Esophagus squamous epithelium (tissue), 5 donors: ENCODE measurements at places on chromosomes 1 and 21.
A peak's percentile ranks its signal among the peaks of the same experiment; 100 is the strongest.

GRCh38 chr1:75469586-75470173, 141.2 kb downstream of the SLC44A5 start:
- no peak overlapping the region for H3K4me3 ChIP-seq
- no peak overlapping the region for H3K27ac ChIP-seq

DNA sequence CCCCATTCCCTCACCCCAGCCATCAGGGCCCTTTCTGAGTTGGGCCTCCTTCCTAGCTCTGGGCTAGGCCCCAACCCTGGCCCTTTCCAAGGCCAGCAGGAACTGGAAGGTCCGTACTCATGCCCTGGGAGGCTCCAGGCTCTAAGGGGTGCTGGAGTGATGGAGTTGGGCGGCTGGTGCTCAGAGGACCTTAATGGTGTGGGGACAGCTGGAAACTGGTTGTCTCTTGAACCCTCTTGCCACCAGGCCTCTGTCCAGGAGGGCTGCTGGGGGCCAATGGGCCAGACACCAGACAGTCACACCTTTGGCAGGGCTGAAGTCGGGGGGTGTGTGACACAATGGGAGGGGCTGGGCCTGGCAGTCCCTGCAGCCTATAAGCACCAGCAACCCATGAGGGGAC, 9.2 kb upstream of the PADI1 start:
- DNase-seq, result no peak
- no peak overlapping the region for H3K27ac ChIP-seq
- peaks cover 22% of the 10 kb centered on the region for H3K27me3 ChIP-seq
- peaks cover 39% of the 10 kb centered on the region for H3K4me1 ChIP-seq
- H3K36me3 ChIP-seq, result no peaks in the 10 kb centered on the region
- no peak overlapping the region for H3K4me3 ChIP-seq

DNA sequence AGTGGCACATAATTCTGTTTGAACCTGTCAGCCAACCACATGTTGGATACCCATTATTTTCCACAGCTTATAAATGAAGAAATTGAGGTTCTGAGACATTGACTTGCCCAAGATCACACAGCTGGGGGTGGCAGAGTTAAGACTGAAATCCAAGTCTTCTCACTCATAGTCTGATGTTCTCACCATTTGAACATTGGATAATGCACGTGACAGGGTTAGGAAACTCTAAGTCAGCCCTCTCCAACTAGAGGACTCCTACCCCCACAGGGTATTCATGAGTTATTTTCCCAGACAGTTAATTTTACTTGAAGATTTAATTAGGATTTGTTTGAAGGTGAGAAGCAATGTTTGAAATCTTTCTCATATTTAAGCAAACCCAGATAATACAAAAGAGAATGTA, 38.1 kb upstream of the C1orf105 start:
- DNase-seq, result no peak
- no peak overlapping the region for H3K4me3 ChIP-seq
- no peak overlapping the region for H3K27ac ChIP-seq
- H3K36me3 ChIP-seq, result no peaks in the 10 kb centered on the region
- no peaks in the 10 kb centered on the region for H3K27me3 ChIP-seq
- H3K4me1 ChIP-seq, result no peaks in the 10 kb centered on the region

DNA sequence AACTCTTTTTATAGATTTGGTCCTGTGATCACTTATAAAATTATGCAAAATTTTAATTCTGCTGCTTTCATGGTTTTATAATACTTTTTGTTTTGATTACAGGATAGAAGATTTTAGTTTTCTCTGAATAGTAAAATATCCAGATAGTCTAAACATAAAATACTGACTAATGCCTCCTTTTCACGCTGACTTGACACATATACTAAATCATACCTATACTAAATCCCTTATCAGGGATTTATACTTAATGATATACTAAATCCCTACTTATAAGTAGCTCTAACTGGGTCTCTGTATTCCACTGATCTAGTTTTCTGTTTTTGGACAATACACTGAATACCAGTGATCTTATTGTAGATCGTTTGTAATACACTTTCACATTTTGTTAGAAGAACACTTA, 128.0 kb downstream of the USP25 start:
- no peak for DNase-seq
- H3K27ac ChIP-seq, result no peak overlapping the region
- H3K27me3 ChIP-seq, result no peaks in the 10 kb centered on the region
- H3K36me3 ChIP-seq, result no peaks in the 10 kb centered on the region

DNA sequence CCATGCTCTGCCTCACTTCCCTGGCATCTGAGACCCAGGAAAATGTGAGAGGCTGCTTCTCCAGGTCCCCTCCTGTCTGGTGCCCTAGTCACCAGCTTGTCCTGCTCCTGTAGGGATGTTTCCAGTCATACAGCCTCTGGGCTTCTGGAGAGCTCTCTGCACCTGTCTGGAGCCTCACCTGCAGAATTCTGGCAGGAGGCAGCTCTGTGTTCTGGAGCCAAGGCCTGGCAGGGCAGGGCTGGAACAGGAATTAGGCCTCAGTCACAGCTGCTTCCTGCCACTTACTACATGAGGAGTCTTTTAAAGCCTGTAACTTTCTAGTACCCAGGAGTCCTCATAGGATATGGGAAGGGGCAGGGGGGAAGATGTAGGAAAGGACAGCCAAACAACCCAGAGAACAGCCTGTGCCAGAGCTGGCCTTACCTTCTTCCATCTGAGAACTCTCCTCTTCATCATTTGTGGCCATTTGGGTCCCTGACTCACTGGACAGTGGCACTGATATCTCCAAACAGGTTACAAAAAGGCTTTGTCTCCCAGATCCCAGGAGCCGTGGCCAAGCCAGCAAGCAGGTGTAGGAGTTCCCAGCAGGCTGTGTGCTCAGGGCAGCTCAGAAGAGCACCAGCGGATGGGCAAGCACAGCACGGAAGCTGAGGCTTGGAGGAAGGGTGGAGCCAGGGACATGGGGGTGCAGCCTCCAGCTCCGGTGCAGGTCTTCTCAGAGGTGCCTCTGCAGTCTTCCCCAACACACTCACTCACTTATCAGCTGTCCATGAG, 31.4 kb upstream of the ARTN start:
- H3K36me3 ChIP-seq, result no peaks in the 10 kb centered on the region
- no peaks in the 10 kb centered on the region for H3K27me3 ChIP-seq
- no peak overlapping the region for H3K27ac ChIP-seq
- H3K4me3 ChIP-seq, result no peak overlapping the region

GRCh38 chr1:91005285-91005684, 16.6 kb downstream of the ZNF644 start:
- no peaks in the 10 kb centered on the region for H3K36me3 ChIP-seq
- H3K27me3 ChIP-seq, result no peaks in the 10 kb centered on the region
- no peak for DNase-seq
- H3K4me1 ChIP-seq, result no peaks in the 10 kb centered on the region

DNA sequence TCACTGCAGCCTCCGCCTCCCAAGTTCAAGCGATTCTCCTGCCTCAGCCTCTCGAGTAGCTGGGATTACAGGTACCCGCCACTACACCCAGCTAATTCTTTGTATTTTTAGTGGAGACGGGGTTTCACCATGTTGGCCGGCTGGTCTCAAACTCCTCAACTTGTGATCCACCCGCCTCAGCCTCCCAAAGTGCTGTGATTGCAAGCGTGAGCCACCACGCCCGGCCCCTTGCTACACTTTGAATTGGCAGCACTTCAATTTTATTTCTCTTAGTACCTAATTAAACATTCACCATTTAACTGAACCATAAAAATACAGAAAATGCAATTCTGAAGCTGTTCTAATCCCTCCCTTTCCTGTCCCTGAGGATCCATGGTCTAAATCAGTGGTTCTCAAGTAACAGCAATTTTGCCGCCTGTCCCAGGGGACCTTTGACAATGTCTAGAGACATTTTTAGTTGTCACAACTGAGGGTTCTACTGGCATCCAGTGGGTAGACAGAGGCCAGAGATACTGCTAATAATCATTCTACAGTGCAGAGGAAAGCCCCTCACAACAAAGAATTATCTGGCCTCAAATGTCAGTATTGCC, 4.3 kb upstream of the BCL2L15 start:
- no peak overlapping the region for H3K27ac ChIP-seq

DNA sequence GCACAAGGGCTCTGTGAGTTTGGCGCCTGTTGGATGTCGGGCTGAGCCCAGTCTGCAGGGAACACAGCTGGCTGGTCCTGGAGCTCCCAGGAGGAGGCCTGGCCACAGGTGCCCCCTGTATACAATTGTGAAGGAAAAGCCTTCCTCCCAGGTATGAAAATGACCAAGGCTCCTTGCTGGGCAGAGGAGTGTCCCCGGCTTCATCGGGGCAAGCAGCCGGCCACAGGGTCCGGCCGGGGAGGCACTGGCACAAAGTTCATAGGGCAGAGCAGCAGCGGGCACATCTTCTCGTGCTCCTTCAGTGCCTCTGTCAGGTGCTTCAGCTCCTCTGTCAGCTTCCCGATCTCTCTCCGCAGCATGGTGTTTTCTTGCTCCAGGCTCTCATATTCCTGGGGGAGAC, 13.0 kb downstream of the BATF3 start:
- H3K4me1 ChIP-seq, result peaks cover 8% of the 10 kb centered on the region
- H3K27ac ChIP-seq, result no peak overlapping the region
- H3K36me3 ChIP-seq, result no peaks in the 10 kb centered on the region
- no peak overlapping the region for H3K4me3 ChIP-seq
- DNase-seq, result no peak

DNA sequence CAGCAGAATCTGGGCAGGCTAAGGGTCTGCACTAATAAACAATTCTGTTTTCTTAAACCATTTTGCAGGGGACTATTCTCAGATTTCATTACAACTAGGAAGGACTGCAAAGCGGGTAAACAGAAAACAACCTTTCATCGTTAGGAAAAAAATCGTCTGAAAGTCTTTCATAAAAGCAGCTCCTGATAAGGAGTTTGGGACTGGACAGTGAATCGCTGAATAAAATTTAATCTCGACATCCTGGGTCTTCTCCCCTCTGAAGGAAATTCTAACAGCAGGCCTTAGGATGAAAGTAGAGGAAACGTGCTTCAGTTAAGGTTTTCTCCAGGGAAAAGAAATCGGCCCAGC, 471 bp upstream of the MTF2 start:
- H3K27me3 ChIP-seq, result no peaks in the 10 kb centered on the region
- H3K27ac ChIP-seq, result peak overlapping the region; percentile 92
- peaks cover 4% of the 10 kb centered on the region for H3K4me1 ChIP-seq
- peak overlapping the region; percentile 78 for H3K4me3 ChIP-seq
- DNase-seq, result no peak

DNA sequence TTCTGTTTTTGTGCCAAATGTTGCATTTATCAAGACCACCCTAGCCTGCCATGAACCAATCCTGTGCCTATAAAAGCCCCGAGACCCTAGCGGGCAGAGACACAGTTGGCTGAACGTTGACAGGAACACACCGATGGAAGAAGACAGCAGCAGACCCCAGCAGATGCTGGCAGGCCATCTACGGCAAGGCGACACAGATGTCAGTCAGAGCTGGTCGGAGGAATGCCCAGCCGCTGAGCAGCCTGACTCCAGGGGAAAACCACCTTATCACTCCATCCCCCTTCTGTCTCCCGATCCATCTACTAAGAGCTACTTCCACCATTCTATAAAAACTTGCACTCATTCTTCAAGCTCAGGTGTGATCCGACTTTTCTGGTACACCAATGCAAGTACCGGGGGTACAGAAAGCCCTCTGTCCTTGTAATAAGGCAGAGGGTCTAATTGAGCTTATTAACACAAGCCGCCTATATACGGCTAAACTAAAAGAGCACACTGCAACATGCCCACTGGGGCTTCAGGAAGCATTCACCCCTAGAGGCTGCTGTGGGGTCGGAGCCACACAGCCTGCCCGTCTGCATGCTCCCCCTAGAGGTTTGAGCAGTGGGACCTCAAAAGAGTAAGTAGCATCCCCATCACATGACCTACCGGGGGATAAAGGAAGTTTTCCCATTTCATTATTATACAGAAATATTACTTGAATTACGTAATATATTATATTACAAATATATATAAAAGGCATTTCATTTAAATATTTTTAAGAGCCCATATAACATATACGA, 1156.3 kb upstream of the B3GALT2 start:
- no peak for DNase-seq
- no peaks in the 10 kb centered on the region for H3K4me1 ChIP-seq
- no peaks in the 10 kb centered on the region for H3K27me3 ChIP-seq
- no peaks in the 10 kb centered on the region for H3K36me3 ChIP-seq
- no peak overlapping the region for H3K4me3 ChIP-seq

DNA sequence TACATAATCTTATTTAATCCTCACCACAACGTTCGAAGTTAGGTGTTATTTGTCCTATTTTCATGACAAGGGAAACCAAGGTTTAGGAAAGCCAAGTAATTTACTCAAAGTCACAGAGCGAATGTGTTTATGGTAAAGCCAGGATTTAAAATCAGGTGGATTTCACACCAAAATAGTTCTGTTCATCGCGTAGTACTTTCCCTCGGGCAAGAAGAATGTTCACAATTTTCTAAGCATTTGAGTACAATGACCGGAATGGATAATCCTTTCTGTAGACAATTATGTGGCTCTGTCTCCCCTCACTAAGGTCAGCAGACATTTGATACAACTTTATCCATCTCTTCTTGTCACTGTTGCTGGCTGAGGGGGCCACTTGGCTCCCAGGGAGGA, 204.2 kb downstream of the ST6GALNAC3 start:
- H3K27ac ChIP-seq, result no peak overlapping the region
- H3K4me1 ChIP-seq, result no peaks in the 10 kb centered on the region
- H3K4me3 ChIP-seq, result no peak overlapping the region
- no peaks in the 10 kb centered on the region for H3K27me3 ChIP-seq
- DNase-seq, result no peak

DNA sequence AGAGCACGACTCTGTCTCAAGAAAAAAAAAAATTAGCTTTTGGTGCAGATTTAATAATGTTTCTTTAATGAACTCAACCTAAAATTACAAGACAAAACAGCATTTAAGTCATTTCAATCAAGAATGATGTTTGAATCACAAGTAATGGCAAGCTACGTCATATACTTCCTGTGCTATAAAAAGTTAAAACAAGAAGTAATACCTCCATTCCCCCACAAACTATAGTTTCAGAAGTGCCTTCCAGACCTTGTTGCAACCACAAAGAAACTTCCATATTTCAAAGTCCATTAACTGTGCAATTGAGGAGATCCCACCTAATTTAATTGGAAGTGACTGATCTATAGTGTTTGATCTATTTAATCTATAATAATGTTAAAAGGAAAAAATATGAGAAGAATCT, 15.1 kb downstream of the NRDC start:
- DNase-seq, result no peak
- H3K36me3 ChIP-seq, result no peaks in the 10 kb centered on the region
- H3K27me3 ChIP-seq, result no peaks in the 10 kb centered on the region
- H3K27ac ChIP-seq, result no peak overlapping the region
- H3K4me3 ChIP-seq, result no peak overlapping the region

DNA sequence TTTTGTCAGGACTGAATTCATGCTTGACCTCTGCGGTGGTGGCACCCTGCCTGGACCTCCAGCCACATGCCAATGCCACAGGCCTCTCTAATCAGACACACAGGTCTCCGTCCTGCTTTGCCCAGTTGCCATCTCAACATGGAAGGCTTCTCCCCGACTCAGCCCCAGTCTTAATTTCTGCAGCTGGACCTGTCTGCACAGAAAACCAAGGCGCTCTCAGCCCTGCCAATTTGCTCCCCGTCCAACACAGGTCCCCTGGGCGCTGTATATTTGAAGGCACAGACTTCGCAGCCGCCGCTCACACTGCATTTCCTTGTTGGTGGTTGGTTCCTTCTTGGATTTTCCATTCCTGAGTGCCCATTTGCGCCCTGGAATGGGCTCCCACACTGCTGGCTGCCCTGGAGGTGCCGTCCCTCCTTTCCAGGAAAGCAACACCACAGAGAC, 28.0 kb upstream of the PLEKHG5 start:
- H3K4me3 ChIP-seq, result peak overlapping the region; percentile 5
- DNase-seq, result no peak
- H3K27me3 ChIP-seq, result no peaks in the 10 kb centered on the region
- H3K36me3 ChIP-seq, result peaks cover 9% of the 10 kb centered on the region
- H3K4me1 ChIP-seq, result peaks cover 15% of the 10 kb centered on the region
